ENCODE measurements at places on chromosomes 12 and 14.

DNA sequence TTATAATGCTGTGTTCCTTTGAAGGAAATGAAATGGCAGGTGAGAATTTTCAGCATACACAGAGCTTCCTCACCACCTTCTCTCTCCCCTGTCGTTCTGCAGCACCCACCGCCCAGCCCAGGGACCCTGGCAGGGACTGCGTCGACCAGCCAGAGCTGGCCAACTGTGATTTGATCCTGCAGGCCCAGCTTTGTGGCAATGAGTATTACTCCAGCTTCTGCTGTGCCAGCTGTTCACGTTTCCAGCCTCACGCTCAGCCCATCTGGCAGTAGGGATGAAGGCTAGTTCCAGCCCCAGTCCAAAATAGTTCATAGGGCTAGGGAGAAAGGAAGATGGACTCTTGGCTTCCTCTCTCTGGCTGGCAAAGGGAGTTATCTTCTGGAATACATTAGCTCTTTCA is 35.1 kb downstream of the PAPLN start:
- no peak for DNase-seq

GRCh38 chr14:54342806-54343205 is 54.0 kb upstream of the CDKN3 start:
- DNase-seq: no peak

DNA sequence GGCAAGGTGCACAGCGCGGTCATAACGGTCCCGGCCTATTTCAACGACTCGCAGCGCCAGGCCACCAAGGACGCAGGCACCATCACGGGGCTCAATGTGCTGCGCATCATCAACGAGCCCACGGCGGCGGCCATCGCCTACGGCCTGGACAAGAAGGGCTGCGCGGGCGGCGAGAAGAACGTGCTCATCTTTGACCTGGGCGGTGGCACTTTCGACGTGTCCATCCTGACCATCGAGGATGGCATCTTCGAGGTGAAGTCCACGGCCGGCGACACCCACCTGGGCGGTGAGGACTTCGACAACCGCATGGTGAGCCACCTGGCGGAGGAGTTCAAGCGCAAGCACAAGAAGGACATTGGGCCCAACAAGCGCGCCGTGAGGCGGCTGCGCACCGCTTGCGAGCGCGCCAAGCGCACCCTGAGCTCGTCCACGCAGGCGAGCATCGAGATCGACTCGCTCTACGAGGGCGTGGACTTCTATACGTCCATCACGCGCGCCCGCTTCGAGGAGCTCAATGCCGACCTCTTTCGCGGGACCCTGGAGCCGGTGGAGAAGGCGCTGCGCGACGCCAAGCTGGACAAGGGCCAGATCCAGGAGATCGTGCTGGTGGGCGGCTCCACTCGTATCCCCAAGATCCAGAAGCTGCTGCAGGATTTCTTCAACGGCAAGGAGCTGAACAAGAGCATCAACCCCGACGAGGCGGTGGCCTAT is 875 bp downstream of the HSPA2 start:
- no peak for DNase-seq

- DNase-seq: no peak
Observed at GRCh38 chr14:98599082-98599481, 672.9 kb downstream of the BCL11B start.

DNA sequence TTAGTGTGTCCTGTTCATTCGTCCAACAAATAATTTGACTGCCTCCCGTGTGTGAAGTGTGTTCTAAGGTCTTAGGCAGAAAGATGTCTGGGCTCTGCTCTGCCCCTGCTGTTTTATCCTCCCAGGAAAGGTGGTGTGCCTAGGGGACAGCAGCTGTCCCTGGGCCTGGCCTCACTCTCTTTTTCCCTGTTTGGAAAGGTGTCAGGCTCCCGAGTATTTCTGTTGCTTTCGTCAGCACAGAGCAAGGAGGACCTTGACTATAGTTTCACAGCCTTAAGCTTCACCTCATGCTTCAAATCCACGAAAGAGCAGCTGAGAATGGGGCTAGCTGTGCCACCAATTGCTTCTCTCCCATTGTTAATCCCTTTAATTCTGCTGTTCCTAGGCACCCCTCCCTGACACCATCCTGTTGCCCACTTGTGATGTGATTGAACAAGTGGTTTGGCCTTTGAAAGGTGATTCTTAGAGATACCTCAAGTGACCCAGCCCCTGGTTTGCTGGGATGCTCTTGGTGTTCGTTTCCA is 54.2 kb downstream of the TGFB3 start:
- no peak for DNase-seq

All from activated T-helper 1 cell treated with anti-CD3 and anti-CD28 coated beads, Interleukin-2, amount 50 U/mL, for 16 hours (primary cell).